Spinal cord (tissue), 10 donors: ENCODE measurements at places on chromosomes 5 and 9.

- no peak for DNase-seq
- peaks cover 26% of the 10 kb centered on the region for H3K4me1 ChIP-seq
- no peaks in the 10 kb centered on the region for H3K36me3 ChIP-seq
- H3K27ac ChIP-seq: no peak overlapping the region
Measured at GRCh38 chr5:160507221-160507721, 85.6 kb downstream of the PTTG1 start.

DNA sequence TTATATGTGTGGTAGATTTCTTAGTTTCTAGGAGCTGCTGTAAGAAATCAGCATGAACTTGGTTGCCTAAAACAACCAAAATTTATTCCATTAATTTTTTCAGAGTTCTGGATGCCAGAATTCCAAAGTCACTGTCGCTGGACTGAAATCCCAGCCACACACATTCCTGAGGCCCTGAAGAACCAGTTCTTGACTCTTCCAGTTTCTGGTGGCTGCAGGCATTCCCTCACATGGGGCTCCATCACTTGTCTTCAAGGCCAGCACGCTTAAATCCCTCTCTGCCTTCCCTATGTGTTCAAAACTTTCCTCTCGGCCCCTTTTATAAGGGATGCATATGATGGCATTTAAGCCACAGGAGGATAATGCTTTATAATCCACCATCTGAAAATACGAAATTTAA is 1237.5 kb upstream of the CDH9 start:
- H3K27me3 ChIP-seq: no peaks in the 10 kb centered on the region
- no peak for DNase-seq
- H3K27ac ChIP-seq: no peak overlapping the region
- H3K36me3 ChIP-seq: no peaks in the 10 kb centered on the region
- no peaks in the 10 kb centered on the region for H3K4me1 ChIP-seq

DNA sequence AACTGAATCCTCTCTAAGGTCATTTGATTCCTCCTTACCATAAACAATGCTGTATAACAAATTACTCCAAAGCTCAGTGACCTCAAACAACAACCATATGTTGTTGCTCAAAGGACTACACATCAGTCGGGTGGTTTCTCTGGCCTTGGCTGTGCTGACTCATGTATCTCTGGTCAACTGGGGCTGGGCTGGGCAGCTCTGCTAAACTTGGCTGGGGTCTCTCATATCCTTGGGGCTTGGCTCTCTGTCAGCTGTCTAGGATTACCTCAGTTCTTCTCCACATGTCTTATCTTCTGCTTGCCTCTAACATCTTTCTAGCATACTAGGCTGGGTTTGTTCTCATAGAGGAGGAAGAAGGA is 86.4 kb downstream of the GALNT10 start:
- DNase-seq: no peak
- no peaks in the 10 kb centered on the region for H3K27me3 ChIP-seq
- H3K4me3 ChIP-seq: no peak overlapping the region
- H3K36me3 ChIP-seq: no peaks in the 10 kb centered on the region
- peaks cover 12% of the 10 kb centered on the region for H3K4me1 ChIP-seq

- H3K36me3 ChIP-seq: peaks cover 7% of the 10 kb centered on the region
- H3K27me3 ChIP-seq: no peaks in the 10 kb centered on the region
- H3K4me1 ChIP-seq: peaks cover 5% of the 10 kb centered on the region
- H3K4me3 ChIP-seq: no peak overlapping the region
- H3K27ac ChIP-seq: no peak overlapping the region
Measured at GRCh38 chr5:127419683-127420257, 97.7 kb upstream of the PRRC1 start.

GRCh38 chr5:78718824-78719223 is 70.3 kb upstream of the LHFPL2 start:
- H3K4me3 ChIP-seq: no peak overlapping the region
- no peak overlapping the region for H3K27ac ChIP-seq
- DNase-seq: no peak
- no peaks in the 10 kb centered on the region for H3K36me3 ChIP-seq
- H3K27me3 ChIP-seq: no peaks in the 10 kb centered on the region

DNA sequence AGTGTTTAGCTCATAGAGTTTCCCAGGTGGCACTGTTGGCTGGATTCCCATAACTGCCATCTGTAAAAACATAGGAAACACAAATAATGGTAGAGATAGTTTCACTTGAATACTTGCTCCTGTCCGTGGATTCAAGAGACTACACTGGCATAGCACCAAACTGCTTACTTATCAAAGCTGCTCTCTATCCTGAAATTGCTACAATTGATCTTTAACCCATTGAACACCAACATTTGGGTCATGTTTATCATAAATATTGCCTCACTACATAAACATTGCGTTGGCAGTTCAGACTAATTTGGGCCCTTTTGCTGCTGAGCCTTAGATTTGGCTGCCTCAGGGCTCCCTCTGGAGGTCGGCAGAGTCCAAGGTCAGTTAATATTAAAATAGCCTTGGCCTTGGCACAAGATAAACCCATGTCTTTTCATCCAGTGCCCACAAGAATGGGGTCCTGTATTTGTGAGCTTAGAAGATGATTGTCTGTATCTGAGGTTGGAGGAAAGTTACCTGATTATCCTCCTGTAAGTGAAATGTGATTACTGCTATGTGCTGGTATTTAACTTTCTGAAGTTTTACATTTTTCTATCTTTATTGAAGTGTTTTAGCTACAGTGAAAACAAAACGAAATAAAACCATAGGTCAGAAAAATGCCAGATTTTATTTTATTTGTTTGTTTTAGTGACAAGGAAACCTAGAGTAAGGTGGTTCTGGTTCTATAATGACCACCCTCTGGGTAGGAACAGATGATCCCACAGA is 4.0 kb upstream of the RANBP3L start:
- H3K27me3 ChIP-seq: no peaks in the 10 kb centered on the region
- no peaks in the 10 kb centered on the region for H3K36me3 ChIP-seq
- no peak overlapping the region for H3K27ac ChIP-seq
- no peak overlapping the region for H3K4me3 ChIP-seq

DNA sequence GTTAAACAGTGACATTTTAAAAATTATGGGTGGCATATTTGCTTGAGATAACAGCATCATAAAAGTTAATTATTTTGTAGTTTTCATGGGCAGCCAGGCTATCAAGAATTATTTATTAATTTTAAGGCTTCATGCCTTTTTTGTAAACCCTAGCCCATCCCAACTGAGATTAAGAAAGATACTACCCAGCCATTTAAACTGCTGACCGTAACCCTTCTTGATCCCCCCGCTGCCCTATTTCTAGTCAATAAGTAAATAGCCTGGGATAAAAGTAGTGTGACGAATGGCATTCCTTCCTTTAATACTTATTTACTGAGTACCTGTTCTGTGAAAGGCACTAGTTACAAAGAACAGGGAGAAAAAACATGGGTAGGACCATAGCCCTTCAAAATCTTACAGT is 88.3 kb downstream of the DROSHA start:
- no peak for DNase-seq
- H3K27ac ChIP-seq: no peak overlapping the region
- H3K36me3 ChIP-seq: peaks cover 2% of the 10 kb centered on the region
- no peaks in the 10 kb centered on the region for H3K4me1 ChIP-seq

DNA sequence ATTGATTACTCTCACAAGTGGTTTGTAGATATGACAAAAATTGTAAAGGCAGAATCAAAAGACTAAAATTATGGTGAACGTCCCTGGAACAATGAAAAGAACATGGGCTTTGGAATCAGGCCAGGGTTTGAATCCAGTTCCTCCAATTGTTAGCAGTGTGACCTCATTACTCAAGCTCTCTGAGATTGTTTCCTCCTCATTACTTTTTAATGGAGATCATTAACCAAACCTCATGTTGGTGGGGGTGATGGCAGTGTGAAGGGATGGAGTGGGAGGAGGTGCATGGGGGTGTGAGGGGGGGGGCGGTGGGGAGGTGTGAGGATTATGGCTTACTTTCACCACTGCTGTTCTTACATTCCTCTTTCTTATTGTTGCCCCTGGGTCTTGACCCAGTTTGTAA is 44.1 kb upstream of the FOXE1 start:
- H3K27ac ChIP-seq: no peak overlapping the region
- H3K36me3 ChIP-seq: no peaks in the 10 kb centered on the region
- no peaks in the 10 kb centered on the region for H3K27me3 ChIP-seq
- H3K4me1 ChIP-seq: no peaks in the 10 kb centered on the region
- no peak for DNase-seq

DNA sequence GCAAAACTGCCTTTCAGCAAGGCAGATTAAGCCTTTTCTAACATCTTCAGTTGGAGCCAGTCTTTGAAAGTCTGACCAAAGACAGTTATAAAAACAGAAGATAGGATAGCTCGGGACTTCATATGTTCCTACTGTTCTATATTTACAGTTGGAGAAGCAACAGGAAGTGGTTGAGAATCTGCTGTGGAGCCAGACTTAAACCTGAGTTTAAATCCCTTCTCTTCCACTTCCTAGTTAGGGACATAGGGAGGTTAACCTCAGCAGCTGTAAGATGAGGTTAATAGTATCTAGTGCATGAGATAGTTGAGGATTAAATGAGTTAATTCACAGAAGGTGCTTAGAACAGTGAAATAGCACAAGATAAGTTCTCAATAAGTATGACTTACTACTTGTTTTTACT is 84.5 kb upstream of the FREM1 start:
- DNase-seq: no peak
- H3K27ac ChIP-seq: no peak overlapping the region
- H3K4me1 ChIP-seq: peaks cover 7% of the 10 kb centered on the region
- no peak overlapping the region for H3K4me3 ChIP-seq

DNA sequence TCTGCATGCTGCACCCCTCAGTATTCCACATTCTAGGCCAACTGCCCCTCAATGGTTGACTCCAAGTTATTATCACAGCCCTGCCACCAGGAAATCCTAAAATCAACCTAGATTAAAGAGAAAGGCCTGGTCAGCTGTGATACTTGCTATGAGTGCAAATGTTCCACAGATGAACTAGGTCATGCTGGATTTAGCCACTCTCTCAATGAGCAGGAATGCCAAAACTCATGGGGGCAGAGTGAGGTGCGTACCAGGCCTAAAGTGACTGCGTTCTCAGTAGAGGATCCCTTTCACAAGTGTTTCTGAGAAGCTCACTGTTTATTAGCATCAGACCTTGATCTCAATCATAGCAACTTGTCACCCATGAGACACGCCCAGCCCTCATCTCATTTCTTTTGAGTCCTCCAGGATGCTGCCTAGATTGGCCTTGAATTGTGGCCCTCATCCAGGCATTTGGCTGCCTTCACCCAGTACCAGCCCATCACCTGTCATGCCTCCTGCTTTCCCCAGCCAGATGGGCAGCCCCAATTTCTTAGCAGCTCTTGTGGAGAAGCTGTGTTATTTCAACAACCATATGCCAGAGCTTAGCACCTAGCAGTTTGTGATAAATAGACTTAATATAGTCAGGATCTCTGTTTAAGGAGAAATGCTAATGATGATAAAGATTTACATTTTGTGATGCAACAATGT is 383.9 kb downstream of the CTNND2 start:
- no peak overlapping the region for H3K4me3 ChIP-seq
- H3K4me1 ChIP-seq: peaks cover 8% of the 10 kb centered on the region
- DNase-seq: no peak
- H3K36me3 ChIP-seq: no peaks in the 10 kb centered on the region

DNA sequence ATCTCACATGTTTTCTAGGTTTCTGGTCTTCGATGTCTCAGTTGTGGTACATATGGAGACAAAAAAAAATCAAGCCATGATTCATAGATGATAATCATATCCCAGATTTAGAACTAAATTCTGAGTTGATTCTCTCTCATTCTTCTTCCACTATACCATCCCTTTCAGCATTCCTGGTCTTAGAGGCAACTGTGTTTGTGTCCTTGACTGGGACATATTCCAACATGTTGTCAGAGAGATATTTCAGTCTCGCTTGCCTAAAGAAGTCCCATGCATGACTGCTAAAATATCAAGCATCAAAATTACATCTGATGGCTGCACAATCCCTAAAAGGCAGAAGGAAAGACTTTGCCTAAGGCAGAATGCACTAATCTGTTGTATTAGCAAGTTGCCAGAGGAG is 236.6 kb downstream of the PSAT1 start:
- no peaks in the 10 kb centered on the region for H3K36me3 ChIP-seq
- H3K27me3 ChIP-seq: no peaks in the 10 kb centered on the region
- H3K27ac ChIP-seq: no peak overlapping the region

DNA sequence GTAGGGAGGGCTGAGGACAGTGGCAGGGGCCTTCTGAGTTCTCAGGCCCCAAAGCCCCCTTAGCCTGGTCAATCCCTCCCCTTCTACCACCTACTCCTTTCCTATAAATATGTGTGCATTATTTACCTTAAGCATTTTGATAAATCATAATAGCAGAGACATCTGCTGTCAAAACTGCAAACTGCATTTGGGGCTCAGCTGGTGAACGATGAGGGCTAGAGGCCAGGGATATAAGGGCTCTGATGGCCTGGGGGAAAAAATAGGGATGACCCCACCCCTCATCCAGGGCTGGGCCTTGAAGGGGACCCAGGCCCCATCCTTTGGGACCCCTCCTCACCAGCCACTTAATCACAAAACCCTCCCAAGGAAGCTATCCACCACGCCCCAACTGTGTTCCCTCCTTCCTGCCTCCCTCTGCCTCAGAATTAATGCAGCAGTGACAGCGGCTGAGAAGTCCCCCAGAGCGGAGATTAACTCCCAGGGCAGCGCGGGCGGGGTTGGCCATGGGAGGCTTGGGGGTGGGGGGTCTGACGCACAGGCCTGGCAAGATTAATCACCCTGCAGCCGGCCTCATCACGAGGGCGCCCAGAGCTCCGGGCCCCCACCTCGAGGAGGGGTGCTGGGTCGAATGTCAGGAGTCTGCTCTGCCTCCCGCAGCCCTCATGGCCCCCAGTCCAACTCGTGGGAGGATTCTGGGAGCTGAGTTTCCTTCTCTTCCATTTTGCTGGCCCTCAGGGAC is 42.1 kb downstream of the CXXC5 start:
- H3K27ac ChIP-seq: peak overlapping the region; percentile 78
- no peak for DNase-seq
- H3K4me1 ChIP-seq: peaks cover 86% of the 10 kb centered on the region
- peak overlapping the region; percentile 4 for H3K4me3 ChIP-seq
- no peaks in the 10 kb centered on the region for H3K27me3 ChIP-seq

GRCh38 chr5:58498340-58498942 is 7.2 kb downstream of the GAPT start:
- no peaks in the 10 kb centered on the region for H3K36me3 ChIP-seq
- no peak overlapping the region for H3K4me3 ChIP-seq
- H3K27me3 ChIP-seq: no peaks in the 10 kb centered on the region
- peak; percentile 75 for DNase-seq
- H3K4me1 ChIP-seq: no peaks in the 10 kb centered on the region
- H3K27ac ChIP-seq: no peak overlapping the region

- H3K4me3 ChIP-seq: no peak overlapping the region
- H3K4me1 ChIP-seq: peaks cover 18% of the 10 kb centered on the region
- no peaks in the 10 kb centered on the region for H3K36me3 ChIP-seq
- no peak for DNase-seq
- H3K27ac ChIP-seq: no peak overlapping the region
Measured at GRCh38 chr9:89892920-89893319, 288.1 kb downstream of the GADD45G start.
